Stimulated activated CD4-positive, alpha-beta T cell treated with anti-CD3 and anti-CD28 coated beads, Interleukin-4, amount 100 ng/mL, for 1 hour (primary cell): ENCODE measurements at places on chromosomes 4 and X.

- DNase-seq, result peak; percentile 30
Measured at GRCh38 chr4:3044870-3045819, 29.2 kb downstream of the HTT-AS start.

DNA sequence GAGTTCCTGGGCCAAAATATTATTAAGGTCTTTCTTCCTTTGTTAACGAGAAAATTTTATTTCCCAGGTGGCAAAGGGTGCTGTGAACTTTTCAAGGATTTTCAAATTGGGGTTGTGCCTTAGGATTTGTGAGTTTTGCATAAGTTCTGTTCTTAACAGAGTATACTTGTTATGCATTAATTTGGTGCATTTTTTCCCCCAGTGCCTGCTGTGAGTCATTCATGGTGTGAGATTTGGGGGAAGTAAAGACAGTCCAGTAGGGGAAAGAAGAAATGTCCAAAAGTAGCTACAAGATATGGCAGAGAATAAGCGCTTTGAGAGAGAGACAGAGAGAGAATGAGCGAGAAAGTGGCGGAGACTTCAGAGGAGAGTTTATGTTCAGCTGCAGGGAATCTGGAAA, 239.2 kb downstream of the ARHGAP10 start:
- no peak for DNase-seq

GRCh38 chr4:14336656-14337055, 665.6 kb upstream of the CPEB2 start:
- no peak for DNase-seq

DNA sequence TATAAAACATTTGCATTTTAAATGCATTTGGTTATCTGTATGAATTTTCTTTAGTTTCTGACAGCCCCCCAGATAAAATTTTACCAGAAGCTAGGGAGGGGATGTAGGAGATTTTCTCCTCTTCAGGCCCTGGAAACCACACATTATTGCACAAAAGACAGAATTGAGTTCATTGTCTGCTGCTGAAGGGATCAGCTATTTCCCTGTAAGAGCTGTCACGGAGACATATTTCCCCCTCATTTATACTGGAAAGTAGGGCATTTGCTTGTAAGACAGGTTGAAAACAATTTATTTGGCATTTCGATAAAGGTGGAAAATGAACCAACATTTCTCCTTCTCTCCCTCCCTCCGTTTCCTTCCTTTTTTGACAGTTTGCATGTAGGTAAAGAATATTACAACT, 241.3 kb upstream of the LCORL start:
- DNase-seq, result no peak

- DNase-seq, result no peak
Measured at GRCh38 chrX:39894683-39895082, 203.1 kb downstream of the BCOR start.

DNA sequence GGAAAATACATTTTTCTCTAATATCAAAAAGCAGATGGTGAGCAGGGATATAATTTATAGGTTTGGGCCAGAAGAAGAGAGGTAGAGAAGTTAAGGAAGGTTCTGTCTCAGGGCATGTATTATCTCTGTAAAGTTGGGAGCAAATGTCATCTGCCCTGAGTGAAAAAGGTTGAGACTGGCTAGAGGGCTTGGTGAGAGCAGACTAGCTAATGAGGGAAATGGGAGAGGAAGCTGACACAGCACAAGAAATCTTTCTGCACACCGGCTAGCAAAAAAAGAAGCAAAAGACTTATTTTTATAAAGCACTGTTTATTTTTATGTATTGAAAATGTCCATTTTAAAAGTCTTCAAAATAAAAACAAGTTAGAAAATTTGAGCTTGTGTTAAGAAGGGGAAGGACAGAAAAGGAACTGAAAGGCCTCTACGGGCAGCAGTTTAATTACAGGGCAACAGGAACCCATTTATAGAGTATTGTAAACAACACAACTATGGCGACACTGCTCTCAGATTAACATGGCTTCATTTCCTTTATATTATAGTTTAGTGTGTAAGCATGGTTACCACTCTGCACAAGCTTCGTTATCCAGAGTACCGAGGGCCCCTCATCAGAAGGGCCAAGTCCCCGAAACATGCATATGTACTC, 17.4 kb downstream of the CD40LG start:
- DNase-seq, result no peak

GRCh38 chrX:39670281-39670680, 427.5 kb downstream of the BCOR start:
- no peak for DNase-seq

- DNase-seq, result no peak
Measured at GRCh38 chrX:136166221-136166855, 19.0 kb downstream of the FHL1 start.

DNA sequence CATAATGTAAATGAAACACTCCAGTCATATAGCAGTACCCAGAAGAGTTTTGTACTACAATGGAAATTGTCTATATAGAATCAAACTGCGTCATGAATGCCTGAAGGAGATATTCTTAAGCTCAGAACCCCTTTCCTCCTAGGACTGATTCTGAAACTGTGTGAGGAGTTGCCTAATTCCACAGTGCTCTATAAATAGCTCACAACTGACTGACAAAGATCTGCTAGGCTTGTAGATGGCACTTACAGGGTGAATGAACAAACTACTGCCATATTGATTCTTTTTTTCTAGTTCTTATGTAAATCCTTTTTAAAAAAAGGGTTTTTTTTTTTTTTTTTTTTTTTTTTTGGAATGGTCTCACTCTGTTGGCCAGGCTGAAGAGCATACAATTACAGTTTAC, 30.1 kb upstream of the UGT2B17 start:
- no peak for DNase-seq

DNA sequence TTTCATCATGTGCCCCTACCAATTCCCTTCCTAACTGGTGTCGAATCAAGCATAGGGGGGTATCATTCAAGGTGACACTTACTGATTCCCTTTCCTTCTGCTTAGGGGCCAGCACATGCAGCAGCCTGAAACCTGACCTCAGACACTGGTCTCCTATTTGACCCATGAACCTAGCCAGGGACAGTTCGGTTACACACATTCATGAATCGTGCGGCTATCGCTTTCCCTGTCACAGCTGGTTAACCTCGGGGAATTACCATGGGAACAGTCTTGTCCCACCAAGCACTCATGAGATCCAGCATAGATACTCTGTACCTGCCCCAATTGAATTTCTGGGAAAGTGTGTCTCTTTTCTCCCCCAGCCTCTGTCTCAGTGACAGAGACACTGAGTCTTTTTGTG, 140.4 kb downstream of the ZNF674 start:
- DNase-seq, result no peak

- no peak for DNase-seq
Measured at GRCh38 chrX:87895421-87895820, 377.8 kb downstream of the KLHL4 start.
